Fibroblast of skin of right biceps (primary cell): ENCODE measurements at places on chromosomes 2 and 18.
A peak's percentile ranks its signal among the peaks of the same experiment; 100 is the strongest.

DNA sequence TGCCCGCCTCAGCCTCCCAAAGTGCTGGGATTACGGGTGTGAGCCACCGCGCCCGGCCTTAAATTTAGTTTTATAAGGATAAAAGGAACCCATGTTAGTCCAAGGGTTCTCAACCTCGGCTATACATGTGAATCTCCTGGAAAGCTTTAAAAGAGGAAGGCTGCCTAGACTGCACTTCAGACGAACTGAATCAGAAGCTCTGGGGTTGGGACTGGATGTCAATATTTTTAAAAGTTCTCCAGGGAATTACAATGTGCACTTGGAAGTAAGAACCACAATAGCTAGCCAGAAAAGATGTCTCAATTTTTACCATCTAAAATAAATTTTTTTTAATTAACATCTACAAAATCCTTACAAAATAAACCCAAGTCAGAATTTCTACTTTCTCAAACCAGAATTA is 10.1 kb downstream of the LMAN2L start:
- DNase-seq: no peak

DNA sequence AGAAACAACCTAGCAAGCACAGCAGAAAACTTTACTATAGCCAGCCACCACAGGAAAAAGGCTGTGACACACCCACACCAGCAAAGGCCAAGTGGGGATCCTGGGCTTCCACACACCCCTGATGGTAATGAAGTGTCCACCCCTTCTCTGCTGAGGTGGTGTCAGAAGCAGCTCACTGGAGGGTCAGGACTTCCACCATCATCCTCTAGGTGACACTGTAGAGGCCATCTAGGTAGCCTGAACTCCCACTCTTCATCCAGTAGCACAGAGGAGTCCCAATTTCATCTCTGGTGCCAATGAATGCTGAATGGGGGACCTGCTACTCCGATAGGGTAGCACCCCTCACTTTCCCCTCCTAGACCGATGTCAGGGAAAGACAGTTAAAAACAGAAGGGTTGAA is 1544.4 kb downstream of the LRP1B start:
- peak; percentile 20 for DNase-seq

DNA sequence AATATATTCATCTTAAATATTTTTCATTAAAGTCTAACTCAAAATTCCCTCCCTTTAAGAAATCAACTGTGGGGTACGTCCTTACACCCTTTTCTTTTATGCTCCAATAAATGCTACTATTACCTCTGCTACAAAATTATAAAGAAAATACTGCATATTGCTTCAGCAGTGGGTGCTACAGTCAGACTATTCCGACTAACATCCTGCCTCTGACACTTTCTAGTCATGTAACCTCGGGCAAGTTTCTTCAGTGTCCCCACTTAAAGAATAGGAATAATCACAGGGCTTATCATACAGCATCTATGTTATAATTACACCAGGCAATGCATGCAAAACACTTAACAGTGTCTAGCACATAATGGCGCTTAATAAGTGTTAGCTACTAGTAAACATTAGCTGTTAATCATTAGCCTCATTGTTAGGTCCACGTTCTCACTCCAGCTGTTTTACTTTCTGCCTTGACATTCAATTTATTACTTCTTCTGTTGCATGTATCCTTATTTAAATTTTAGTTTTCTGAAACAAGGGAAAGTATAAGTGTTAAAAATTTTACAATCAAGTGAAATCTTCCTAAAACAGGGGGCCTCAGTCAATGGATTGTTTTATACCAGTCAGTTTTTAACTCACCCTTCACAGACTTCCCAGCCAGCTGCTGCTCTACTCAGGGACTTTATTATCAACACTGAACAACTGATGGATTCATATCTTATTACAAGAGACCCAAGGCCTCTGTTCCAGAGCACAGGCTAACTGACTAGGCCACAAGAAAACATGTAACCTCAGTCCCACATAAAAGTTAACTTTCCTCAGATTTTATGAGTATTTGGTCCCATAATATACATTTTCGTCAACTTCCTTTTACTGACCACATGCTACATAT is 54.0 kb downstream of the CLASP1 start:
- no peak for DNase-seq

- DNase-seq: no peak
These were observed 193.9 kb upstream of the HS6ST1 start for GRCh38 chr2:128512379-128513115.

DNA sequence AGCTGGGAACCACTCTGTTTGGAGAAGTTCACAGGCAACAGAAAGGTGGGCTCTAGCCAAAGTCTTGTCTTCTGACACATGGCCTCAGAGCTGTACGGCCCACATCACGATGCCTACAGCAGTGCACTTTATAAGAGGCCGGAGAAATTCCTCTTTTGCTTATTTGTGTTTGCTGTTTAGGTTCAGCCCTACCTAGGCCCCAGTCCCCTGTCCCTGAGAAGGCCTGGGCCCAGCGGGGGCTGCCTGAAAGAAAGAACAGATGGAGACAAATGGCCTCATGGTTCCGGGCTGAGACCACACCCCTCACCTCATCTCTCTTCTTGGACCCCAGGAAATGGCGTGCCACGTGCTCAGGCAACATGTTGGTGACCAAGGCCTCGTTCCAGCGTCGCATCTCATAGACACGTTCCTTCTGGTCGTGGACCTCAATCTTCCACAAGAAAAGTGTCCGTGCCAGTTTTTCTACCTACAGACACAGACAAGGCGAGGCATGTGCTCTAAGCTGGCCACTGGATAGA is 30.9 kb downstream of the CENPO start:
- no peak for DNase-seq

DNA sequence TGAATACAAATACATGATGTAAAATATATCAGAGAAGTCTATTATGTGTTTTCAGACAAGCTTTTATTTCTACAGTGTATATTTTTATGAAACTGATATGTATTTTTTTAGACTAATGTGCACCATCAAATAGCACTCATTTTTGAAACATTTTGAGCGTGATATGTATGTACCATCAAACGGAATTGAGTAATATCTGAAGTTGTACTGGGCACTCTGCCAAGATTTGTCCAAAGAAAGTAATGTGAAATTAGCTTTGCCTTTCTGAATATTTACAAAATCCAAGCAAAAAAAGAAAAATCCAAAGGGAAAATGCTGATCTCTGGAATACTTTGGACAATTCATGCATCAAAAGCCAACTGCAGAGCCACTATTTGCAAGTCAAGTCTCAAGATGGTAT is 972.0 kb downstream of the DPP10 start:
- no peak for DNase-seq

- DNase-seq: peak; percentile 88
These were observed 6.9 kb upstream of the STAT1 start for GRCh38 chr2:191020742-191021381.

- no peak for DNase-seq
These were observed 88.3 kb upstream of the HS6ST1 start for GRCh38 chr2:128406736-128407554.

DNA sequence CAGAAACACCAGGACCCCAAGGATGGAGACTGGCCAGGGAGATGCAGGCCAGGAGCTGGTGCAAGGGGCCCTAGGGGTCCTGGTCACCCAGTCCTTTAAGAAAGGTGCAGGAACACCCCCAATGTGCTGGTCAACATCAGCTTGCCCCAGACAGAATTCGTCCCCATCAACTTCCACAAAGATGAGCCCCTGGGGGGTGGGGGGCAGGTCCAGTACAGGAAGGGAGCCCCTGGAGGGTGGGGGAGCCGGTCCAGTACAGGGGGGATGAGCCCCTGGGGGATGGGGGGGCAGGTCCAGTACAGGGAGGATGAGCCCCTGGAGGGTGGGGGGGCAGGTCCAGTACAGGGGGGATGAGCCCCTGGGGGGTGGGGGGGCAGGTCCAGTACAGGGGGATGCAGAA is 160.7 kb upstream of the SALL3 start:
- no peak for DNase-seq

DNA sequence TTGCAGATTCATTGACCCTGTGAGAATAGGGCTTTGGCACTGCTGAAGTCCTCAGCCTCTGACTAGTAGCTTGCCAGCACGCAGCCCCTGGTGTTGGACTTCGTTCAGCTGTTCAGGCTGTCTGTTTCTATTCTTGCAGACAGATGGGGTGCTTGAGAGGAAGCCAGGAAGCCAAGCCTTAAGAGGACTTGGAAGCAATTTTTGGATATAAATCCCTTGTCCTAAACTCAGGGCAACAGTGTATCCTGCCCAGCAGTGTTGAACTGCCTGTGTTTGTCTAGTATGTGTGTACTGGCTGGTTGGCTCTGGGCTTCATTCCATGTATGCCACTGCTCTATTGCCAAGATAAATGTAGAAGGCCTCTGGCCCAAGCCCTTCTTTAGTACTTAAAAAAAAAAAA is 108.6 kb downstream of the COMMD1 start:
- peak; percentile 43 for DNase-seq

- DNase-seq: peak; percentile 82
These were observed 74.2 kb downstream of the CDK15 start for GRCh38 chr2:201880579-201880978.

DNA sequence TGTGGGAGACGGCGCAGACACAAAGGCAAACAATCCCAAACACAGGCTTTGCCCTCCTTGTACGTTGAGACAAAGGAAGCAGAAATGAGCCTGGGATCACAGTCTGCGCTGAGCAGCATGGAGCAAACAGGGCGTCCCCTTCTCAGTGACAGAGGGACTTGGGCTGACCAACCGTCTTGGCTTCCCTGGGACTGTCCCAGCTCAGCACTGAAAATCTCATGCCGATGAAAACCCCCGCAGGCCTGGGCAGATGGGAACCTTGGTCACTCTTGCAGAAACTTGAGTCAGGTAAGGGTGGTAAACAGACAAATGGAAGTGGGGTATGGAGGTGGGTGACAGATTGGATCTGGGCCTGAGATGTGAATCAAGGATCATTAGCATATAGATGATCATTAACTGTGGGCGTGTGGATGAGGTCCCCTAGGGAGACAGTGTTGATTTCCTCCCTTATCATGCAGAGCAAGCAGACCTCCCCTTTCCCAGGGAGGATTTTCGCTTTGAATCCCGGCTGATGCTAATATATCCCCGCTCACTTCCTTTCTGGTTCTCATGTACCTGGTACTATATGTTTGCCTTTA is 19.1 kb upstream of the SH3BP4 start:
- no peak for DNase-seq

GRCh38 chr18:8279346-8279745 is 329.9 kb upstream of the RAB12 start:
- DNase-seq: no peak

- peak; percentile 46 for DNase-seq
These were observed 30.2 kb upstream of the RIOK3 start for GRCh38 chr18:23422751-23423418.

- DNase-seq: no peak
These were observed 540.9 kb upstream of the NRP2 start for GRCh38 chr2:205141381-205141780.

GRCh38 chr18:41703744-41704530 is 251.1 kb upstream of the PIK3C3 start:
- peak; percentile 77 for DNase-seq

GRCh38 chr2:194380011-194380410 is 1277.0 kb upstream of the SLC39A10 start:
- no peak for DNase-seq

DNA sequence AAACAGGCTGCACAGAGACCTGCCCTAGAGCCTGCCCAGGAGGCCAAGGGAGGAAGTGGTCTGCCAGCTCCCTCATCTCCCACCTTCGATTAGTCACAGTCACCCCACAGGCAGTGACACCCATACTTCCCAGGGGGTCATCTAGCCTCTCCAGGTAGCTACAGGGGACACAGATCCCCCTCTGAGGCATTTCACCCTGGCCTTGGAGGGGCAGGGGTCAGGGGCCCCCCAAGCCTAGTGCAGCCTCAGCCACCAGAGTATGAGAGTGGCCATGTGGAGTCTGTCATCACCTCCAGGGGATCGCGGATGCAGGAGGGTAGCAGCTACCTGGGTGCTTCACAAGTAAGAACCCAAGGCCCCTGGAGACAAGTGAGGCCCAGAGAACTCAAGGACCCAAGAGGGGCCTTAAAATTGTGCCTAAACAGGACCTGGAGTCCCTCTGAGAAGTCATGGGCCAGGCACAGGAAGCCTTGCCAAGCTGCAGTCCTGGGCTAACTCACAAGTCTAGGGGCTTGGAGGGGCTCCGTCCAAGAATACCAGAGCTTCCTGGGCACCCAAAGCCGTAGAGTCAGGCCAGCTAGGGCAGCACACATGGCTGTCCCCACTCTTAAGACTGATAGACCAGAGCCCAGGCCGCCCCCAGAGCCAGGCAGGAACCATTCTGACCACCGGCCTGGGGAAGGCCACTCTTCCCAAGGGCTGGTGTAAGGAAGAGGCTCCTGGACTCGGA is 354.3 kb upstream of the ID2 start:
- no peak for DNase-seq

DNA sequence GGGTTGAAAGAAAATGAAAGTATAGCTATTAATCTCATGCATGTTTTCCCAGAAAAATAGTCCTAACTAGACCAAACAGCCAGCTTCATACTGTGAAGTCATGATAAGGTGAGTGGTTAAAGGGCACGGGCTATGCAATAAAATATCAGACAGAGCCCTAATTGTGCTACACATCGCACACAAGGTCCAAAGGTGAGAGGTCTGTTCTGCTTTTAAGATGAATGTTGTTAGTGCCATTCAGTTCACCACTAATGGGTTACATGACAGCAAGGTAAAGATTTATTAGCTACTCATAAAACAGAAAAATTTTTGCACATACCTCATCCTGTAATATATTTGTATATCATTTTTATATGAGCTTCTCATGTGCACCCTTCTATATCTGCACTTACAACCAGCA is 105.0 kb upstream of the STK17B start:
- DNase-seq: no peak

DNA sequence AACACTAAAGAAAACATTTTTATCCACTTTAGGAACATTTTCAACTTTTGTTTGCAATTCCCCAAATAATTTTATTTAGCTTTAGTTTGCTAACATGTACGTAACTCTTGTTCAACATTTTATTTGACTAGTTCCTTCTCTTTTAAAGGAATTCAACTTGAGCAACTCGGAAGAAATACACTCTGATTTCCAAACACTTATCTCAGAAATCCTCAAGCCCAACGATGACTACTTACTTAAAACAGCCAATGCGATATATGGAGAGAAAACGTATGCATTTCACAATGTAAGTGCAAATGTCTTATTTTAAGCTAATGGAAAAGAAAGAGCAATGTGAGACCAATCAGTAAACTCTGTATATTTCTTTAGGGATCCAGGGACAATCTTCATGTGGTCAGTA is 10.1 kb downstream of the SERPINB10 start:
- no peak for DNase-seq

DNA sequence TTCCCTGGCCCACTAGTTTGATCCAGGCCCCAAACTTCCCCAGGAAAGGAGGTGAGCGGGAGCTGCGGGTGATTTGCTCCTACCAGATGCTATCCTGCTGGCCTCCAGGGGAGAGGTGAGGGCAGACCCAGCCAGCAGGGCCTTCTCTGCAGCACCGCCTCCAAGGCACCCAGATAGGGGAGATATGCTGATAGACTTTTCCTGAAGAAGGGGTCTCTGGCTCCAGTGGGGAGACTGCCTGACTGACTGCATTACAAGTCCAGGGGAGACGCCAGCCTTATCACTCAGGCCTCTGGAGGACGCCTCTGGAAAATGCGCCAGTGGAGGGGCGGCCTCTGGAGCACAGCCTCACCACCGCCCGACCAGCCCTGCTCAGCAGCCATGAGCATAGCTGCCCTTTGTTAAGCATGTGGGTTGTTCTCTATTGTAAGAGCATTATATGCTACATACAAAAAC is 60.6 kb upstream of the SMAD7 start:
- DNase-seq: no peak
